ENCODE measurements at places on chromosomes 16 and 17.

DNA sequence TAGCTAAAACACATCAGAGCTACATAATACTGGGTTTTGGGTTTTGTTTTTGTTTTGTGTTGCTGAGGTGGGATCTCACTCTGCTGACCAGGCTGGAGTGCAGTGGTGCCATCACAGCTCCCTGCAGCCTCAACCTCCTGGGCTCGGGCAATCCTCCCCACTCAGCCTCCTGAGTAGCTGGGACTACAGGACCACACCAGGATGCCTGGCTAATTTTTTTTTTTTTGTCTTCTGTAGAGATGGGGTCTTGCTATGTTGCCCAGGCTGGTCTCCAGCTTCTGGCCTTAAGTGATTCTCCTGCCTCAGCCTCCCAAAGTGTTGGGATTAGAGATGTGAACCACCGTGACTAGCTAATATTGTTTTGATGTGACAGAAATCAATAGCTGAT, 6.2 kb downstream of the MEAK7 start:
- DNase-seq: no peak

DNA sequence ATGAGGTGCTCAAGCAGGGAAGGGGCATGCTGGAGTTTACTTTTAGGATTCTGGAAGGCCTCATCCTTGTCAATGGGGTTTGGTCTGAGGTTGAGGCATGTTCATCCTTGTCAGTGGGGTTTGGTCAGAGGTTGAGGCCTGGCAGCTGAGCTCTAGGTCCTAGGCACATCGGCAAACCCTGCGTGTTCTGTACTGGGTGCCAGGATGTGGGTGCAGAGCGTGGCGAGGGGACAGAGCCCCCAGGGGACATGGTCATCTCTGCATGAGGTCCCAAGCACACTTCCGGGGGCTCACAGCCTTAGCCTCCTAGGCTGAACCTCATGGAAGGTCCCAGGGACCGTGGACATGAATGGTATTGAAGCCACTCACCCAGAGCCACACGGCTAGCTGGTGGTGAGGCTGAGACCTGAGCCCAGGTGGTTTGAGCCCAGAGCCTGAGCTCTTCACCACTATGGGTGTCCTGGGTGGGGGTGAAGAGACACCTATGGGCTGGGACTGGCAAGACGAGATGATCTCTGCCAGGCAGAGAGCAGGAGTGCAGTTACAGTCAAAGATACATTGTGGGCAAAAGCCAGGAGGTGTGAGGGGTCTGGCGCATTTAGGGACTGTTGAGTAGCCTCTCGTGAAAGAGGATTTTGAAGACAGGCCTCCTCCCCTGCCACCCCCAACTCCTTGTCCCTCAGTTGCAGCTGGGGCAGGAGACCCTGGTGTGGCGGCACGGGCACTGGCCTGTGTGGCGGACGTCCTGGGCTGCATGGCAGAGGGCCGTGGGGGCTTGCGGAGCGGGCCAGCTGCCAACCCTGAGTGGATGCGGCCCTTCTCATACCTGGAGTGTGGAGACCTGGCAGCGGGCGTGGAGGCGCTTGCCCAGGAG, 19.3 kb downstream of the FCSK start:
- DNase-seq: no peak

GRCh38 chr16:17258848-17259713, 211.7 kb downstream of the XYLT1 start:
- DNase-seq: no peak

DNA sequence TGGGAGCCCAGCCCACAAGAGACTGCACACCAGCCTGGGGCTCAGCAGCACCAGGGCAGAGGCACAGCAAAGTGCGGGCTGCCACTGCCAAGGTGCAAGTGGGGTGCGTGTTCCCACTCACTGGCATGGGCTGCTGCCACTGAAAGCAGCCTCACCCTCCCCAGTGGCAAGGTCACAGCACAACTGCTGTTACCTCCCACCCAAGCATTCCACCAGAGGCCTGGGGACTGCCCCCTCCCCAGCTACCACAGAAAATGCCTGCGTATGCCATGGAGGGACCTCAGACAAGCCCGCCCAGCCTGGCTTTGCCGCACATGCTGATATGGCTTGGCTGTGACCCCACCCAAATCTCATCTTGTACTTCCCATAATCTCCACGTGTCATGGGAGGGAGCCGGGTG, 33.1 kb downstream of the MEAK7 start:
- no peak for DNase-seq

DNA sequence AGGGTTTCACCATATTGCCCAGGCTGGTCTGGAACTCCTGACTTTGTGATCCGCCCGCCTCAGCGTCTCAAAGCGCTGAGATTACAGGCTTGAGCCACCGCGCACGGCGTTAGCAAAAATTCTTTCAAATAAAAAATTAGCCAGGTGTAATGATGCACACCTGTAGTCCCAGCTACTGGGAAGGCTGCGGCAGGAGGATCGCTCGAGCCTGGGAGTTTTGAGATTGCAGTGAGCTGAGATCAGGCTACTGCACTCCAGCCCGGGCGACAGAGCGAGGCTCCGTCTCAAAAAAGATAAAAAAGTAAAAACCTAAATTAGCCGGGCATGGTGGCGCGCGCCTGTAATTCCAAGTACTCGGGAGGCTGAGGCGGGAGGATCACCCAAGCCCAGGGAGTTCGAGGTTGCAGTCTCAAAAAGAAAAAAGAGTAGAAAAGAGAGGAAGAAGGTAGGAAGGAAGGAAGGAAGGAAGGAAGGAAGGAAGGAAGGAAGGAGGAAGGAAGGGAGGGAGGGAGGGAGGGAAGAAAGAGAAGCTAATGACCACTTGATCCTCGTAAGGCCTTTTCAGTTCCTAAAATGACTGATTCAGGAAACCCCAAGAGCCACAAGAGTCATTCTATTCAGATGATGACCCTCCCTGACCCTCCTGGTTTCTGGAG, 59.2 kb downstream of the SRL start:
- DNase-seq: no peak

DNA sequence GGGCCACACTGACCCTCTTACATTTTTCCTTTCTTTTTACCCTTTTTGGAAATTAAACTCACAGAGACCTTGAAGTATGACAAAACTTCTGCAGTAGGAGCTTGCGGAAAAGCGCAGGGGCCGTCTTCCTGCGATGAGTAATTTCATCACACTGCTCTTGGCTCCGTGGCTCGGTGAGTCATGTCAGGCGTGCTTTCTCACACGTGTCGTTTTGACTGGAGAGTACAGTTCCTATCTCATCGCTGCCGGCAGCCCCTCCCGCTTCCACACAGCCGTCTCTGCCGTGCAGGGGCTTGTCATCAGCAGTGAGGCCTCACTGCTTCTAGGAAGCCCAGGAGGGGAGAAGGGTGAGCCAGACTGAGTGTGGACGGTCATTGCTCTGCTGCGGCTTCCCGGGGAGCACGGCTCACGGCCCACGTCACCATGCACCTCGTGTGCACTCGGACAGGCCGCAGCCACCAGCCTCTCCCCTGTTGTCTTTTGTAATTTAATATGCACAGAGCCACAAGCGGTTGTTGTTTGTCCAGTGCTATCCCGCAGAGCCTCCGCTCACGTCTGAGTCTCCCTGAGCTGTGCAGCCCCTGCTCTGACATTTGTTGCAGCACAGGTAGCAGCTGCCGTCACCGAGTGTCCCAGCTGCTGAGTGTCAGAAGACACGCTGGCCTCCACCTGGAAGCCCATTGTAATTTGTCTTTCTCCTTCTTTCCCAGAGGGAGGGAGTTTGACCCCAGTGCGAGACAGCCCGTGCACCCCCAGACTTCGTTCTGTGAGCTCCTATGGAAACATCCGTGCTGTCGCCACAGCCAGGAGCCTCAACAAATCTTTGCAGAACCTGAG, 99.4 kb upstream of the CHMP6 start:
- peak; percentile 57 for DNase-seq

- no peak for DNase-seq
These were observed 2.5 kb upstream of the NDRG4 start for GRCh38 chr16:58497468-58497867.

GRCh38 chr16:69110406-69110805, 5.0 kb downstream of the HAS3 start:
- DNase-seq: no peak

DNA sequence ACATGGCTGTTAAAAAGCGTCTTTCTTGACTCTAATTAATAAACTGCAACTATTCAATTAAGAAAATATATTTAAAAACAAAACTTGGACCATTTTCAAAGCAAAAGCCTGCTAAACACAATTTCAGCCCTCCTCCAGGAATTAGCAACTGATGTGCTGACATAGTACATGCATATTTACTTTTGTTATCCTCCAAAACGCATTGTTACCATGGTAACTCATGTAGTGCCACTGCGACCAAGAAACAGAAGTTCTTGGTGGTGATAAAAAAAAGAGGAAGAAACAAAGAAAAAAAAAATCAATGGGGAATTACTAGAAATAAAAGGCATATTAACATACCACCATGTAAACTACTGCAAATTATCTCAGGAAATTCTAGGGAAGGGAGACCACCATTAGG, 793.4 kb upstream of the CDH8 start:
- DNase-seq: no peak

DNA sequence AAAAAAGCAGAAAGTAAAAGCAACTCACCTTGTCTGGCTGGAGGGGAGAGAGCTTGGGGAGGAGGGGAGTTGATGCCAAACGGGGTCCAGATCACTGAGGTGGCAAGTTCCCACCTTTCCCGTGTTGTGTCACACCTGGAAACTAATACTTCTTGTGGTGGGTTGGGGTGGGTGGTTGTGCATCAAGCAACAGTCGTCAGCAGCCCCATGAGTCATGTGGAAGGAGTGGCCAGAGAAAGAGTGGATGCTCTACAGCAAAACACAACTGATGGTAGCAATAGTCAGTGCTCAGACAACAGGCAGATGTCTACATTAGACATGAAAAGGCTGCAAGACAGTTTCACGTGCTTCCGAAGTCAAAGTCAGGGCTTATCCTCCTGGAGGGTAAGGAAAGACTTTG, 35.4 kb downstream of the ARSG start:
- DNase-seq: no peak

GRCh38 chr17:72175787-72176515, 55.1 kb downstream of the SOX9 start:
- no peak for DNase-seq

- no peak for DNase-seq
These were observed 20.5 kb upstream of the MED9 start for GRCh38 chr17:17456251-17456650.

DNA sequence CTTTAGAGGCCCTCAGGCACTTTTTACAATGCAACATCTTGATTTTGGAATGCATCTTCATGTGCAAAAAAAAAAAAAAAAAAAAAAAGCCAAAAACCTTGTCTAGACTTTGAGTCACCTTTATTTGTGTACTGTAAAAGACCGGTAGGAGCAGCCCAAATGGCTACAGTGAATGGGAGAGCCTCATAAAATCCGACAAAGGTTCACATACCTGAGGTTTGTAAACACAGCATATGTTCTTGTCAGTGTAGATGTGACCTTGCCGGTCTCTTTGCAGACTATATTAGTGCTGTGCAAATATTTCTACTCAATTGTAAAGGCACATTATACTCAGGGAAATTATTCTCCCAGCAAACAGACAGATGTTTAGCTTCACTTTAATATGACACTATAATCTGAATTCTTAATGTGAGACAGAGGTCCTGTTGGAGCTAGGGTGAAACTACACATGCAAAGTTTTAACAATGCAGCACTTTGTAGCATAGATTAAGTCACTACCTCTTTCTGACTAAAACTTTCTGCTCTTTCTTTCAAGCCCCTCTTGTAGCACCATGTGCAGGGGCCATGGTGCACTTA, 211.3 kb downstream of the CA10 start:
- DNase-seq: no peak

GRCh38 chr16:88449267-88449561, 3.9 kb upstream of the ZFPM1 start:
- no peak for DNase-seq

DNA sequence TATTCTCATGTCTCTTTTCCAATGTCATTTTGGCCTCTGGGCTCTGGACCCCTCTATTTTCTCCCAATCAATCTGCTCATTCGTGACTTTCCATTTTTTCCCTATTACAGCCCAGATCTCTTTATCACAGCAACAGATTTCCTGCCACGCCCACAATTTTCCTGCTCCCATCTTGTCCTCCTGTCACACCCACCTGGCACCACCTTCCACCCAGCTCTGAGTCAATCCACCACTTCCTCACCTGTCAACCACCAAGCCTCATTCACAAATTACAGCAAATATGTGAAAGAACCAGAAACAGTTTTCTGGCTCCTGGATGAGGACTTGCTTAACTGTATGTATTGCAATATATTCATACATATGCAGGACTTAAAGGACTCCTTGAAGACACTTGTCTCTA, 311.3 kb downstream of the GRIN2A start:
- DNase-seq: no peak

GRCh38 chr16:79598348-79599181, 2.0 kb downstream of the MAF start:
- DNase-seq: no peak

GRCh38 chr16:53773150-53773846, 69.3 kb downstream of the FTO start:
- no peak for DNase-seq

GRCh38 chr16:2924901-2925755, 13.4 kb downstream of the FLYWCH1 start:
- no peak for DNase-seq

GRCh38 chr16:4599037-4599436, 15.7 kb downstream of the UBALD1 start:
- DNase-seq: no peak

- peak; percentile 33 for DNase-seq
These were observed 14.4 kb downstream of the GUCY2D start for GRCh38 chr17:8016632-8017424.

DNA sequence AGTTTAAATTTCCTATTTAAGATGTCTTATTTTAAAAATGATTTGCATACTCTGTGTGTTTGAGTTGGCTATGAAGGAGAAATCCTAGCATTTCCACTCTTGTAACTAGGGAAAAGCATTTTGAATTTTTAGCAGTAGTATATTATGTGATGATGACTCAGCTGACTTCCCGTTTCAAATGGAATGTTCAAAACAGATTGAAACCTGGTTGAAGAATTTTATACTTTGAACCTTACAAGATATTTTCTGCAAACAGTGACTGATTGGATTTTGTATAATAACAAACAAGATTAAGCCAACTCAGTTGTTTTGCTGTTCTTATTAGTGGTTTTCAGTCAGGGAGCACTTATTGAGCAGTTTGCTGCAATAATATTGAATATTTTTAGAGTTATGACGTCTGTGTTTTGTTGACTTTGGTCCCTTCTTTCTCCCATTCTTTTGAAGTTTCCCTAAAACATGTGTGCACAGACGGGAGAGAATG, 8.0 kb downstream of the TNRC6A start:
- no peak for DNase-seq

DNA sequence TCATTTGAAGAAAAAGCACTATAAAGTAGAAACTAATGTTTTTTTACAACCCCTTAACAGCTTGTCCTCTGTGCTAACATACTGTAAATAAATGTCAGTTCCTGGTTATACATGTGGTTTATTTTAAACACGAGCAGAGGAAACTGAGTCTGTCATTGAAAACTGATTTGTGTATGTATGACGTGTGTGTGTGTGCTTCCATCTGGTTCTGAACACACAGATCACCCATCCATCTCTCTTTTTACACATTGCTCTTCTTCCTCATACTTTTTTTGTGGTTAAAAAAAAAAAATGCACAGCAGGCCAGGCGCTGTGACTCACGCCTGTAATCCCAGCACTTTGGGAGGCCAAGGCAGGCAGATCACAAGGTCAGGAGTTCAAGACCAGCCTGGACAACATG, 49.5 kb downstream of the ZNF423 start:
- DNase-seq: no peak
